ENCODE measurements at places on chromosomes 12 and 14.

- peak; percentile 72 for DNase-seq
These were observed 3.0 kb downstream of the WNT1 start for GRCh38 chr12:48980953-48981756.

GRCh38 chr12:112798048-112798760, 6.7 kb downstream of the RPH3A start:
- no peak for DNase-seq

GRCh38 chr14:96268431-96269358, 12.7 kb downstream of the BDKRB1 start:
- DNase-seq: no peak

DNA sequence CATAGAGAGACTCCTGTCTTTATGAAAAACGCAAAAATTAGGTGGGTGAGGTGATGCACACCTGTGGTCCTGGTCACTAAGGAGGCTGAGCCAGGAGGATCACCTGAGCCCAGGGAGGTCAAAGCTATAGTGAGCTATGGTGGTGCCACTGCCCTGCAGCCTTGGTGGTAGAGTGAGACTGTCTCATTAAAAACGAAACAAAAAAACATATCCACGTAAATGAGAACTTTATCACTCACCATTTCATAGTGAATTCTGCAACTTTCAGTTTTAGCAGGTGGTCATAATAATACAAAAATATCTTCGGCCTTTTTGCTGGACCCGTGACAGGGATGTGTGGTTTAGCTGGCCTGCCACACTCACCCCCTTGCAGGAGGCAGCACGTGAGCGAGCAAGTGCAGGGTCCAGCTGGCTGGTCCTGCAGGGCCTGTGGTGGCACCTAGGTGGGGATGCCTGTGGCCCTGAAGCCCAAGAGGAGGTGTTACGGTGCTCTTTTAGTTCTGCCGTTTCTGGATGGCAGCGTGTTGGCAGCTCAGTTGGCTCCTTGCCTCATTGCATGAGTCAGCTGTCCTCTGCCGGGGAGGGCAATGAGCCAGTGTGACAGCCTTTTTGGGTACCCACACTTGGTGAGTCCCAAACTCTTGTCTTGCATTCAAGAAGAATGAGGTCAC, 1330.7 kb upstream of the TMEM132C start:
- DNase-seq: no peak

GRCh38 chr12:106865683-106866082, 90.0 kb upstream of the TMEM263 start:
- DNase-seq: no peak
